ENCODE measurements at places on chromosomes 1 and 21.

- DNase-seq, result no peak
These were observed 250.0 kb downstream of the FAF1 start for GRCh38 chr1:50710099-50710498.

DNA sequence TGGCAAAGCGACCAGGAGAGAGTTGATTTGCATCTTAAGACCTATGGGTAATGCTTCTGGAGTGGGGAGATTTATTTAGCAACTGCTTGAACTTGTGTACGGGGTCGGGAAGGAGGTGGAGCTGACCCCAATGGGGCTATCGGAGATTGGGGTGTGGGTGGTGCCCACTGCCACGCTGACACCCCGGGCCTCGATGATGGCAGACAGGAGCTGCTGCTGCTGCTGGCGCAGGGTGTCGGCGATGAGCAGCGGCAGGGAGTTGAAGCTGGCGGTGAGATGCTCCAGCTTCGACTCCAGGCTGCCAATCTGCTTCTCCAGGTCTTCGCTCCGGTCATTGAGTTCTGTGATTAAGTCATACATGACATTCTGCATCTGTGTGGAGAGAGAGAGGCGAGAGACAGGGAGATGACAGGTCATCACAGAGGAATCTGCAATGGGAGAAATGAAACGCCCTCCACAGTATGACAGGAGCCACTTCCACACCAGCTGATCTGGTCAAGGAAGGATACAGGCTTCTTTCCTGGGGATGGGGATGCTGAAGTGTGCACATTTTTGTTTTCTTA lies 100.0 kb upstream of the ADAR start:
- no peak for DNase-seq

DNA sequence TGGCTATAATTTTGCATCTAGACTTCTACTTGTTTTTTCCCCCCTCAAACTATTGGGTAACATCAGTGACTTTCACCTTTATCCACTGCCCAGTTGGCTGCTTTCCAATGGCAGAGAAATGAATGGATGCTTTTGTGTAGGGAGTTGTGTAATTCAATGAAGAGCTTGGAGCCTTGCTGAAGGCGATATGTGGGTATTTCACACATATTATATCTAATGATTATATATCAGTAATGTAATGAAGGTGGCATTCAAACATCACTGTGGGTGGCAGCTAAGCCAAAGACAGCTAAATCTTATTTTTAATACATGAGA lies 81.2 kb downstream of the TGFB2 start:
- no peak for DNase-seq

- no peak for DNase-seq
These were observed 329.1 kb upstream of the NFIA start for GRCh38 chr1:60753036-60753900.

DNA sequence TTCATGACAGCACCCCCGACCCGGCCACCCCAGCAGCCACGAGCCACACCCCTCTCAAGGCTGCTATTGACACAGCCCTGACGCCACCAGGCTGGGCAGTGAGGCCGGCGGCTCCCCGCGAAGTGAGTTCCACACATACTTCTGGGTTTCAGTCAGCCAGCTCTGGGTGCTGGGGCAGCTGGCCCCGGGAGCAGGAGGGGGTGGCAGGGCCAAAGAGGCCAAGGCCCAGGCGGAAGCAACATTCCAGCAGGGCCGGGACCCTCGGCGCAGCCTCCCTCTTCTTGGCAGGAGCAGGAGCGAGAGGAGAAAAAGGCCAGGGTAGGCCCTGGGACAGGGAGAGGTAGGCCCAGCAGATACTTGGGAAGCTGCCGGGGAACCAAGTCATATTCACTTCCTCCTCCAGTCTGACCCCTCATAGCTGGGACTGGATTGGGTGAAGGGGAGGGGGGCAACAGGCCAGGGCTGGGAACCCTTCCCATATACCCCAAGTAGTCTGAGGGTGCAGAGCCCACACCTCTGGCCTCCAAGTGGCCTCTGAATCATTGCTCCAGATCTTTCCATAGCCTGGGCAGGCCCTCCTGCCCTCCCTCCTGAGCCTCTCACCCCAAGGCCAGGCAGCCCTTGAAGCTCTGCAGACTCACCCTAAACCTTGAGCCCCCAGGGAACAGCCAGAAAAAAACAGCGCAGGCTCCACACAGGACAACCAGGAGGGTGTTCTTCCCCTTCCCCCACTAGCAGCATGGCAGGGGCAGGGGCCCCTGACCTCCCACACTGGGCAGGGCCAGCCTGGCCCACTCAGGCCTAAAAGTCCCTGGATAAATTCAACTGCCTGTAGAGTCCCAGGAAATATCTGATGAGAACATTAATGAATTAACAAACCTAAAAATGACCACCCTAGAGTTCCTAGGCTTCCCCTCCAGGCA lies 5.7 kb downstream of the HSPG2 start:
- DNase-seq, result no peak

- peak; percentile 17 for DNase-seq
These were observed 1.7 kb upstream of the JUN start for GRCh38 chr1:58785442-58786058.

DNA sequence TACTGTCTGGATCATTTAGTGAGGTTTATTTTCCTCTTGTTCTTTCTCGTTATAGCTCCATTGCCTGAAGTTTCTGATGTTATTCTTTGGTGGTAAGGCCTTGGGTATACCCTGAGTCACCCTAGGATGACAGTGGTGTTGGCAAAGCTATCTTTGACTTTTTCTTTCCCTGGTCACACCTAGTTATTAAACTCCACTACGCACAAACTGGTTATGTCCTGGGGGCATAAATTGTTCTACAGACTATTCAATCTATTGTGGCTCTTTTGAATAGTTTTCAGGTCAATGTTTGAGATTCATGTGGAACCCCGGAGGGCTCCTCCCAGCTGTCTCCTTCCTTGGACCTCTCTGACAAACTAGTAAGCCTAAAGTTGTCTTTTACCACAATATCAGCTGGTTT lies 157.7 kb downstream of the SLC35F3 start:
- no peak for DNase-seq

- DNase-seq, result peak; percentile 6
These were observed 9.3 kb downstream of the CBR1 start for GRCh38 chr21:36079010-36079649.

- DNase-seq, result no peak
These were observed 32.1 kb downstream of the ZMYND12 start for GRCh38 chr1:42423681-42424080.

DNA sequence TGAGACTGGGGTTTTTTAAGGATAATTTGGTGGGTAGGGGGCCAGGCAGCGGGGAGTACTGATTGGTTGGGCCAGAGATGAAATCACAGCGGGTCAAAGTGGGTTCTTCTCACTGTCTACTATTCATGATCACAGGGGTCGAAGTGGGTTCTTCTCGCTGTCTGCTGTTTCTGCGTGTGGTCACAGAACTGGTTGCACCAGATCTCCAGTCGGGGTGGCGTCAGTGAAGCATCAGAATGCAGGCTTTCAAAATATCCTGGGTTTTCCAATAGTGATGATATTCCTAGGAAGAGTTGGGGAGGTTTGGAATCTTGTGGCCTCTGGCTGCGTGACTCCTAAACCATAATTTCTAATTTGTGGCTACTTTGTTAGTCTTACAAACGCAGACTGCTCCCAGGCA lies 45.1 kb downstream of the TRPM2 start:
- no peak for DNase-seq

- no peak for DNase-seq
These were observed 44.1 kb downstream of the COL18A1 start for GRCh38 chr21:45448810-45449657.

GRCh38 chr1:93461236-93461635 lies 13.3 kb downstream of the FNBP1L start:
- DNase-seq, result no peak

DNA sequence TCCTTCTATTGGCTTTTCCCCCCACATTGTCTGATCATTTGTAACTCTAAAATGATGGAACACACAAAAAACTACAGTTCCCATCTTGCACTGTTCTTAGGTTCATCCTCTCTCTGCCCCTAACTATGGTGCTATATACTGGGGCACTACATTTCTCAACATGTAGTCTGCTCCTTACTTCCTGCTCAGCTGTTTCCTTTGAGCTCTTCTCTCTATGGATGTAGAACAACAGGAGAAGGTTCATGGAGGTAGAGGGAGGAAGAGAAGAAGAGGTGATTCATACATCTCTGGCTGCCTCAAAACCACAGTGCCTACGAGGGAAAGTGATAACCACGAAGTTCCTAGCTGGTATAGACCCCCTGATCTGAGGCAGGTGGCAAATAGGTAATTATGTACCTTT lies 7.0 kb upstream of the C1orf146 start:
- DNase-seq, result no peak

DNA sequence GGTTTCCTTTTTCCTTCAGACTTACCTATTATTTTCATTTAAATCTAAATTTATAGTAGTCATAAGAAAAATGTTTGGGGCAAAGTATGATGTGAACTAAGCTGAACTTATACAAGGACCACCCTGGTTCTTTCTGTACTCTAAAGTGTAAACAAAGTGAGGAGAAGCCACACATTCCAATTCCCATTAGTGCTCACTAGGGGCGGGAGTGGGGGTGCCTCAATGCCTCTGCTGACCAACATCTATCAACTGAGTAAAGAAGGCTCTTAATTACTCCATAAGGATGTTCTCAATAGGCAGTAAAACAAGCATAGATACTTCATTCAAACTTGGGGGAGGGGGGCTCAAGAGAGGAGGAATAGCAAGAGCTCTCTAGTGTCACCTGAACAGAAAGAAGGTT lies 151.7 kb downstream of the CDC42BPA start:
- no peak for DNase-seq

GRCh38 chr1:1281533-1282321 lies 1.5 kb downstream of the SCNN1D start:
- no peak for DNase-seq

GRCh38 chr1:62962901-62963776 lies 179.2 kb downstream of the ATG4C start:
- DNase-seq, result no peak

DNA sequence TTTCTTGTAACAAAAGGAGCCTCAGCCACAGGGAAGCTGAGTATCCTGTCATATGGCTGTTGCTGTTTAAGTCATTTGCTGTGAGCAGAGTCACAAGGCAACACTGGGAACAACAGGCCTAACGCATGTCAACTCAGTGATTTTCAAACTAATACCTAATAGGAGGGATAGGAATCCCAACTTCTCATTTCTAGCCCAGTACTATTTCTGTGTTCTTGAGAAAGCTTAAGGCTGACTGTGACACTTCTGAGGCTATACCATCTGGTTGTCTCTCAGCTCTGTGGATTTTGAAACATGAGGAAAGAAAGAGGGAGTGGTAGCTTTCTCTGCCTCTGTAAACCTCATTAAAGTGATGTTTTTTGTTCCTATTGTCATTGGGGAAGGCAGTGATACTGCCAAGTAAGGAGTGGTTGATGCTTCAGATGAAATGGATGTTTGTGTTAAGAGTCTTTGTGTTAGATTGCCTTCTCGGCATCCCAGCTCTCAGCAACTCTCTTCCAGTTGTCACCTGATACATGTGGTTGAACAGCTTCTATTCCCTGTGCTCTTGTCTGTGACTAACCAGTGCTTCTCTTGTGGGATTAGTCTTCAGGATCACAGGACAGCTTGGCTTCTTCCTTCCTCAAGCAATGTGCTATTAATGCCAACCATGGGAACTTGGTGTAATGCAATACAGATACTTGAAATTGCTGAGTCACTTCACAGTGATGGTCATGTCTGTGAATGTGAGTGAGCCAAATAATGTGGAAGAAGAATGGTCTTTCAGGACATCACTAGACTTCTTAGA lies 166.8 kb upstream of the IVNS1ABP start:
- DNase-seq, result no peak

DNA sequence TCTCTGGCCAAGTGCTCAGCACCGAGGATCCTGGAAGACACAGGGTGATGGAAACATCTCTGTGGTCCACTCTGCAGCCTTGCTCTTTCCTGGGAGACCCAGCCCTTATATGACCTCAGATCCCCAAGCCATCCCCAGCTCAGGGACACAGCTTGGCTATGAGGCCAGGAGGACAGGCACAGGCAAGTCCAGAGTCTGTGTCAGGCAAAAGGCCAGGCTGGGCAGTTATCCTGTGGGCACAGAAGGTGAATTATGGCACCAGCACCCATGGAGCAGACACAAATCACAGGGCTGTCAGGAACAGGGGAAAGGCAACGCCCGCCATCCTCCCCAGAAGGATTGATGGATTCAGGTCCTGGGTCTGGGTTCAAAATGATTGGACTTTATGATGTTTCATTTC lies 52.1 kb upstream of the SCMH1 start:
- DNase-seq, result no peak

- no peak for DNase-seq
These were observed 29.6 kb downstream of the CRYAA start for GRCh38 chr21:43198376-43198775.

DNA sequence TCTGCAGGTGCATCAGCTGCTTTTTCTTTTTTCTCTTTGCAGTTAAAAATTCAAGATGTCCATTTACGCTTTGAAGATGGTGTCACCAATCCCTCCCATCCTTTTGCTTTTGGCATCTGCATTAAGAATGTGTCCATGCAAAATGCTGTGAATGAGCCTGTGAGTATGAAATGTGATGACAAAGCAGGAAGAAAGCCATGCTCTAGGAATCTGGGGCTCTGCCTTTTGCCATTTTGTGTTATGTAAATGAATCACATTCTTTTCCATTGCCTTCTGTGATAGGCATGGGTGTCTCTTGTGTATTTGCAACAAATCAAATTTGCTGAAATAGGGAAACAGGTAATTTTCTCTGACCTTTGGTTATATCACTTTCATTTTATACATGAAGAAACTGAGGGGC lies 19.4 kb downstream of the VPS13D start:
- DNase-seq, result no peak

GRCh38 chr1:208243967-208244916 lies at the start of gene PLXNA2:
Gene PLXNA2, minus strand, starts transcription at chr1:208244384. Its CDS starts 26,462 bp downstream, at chr1:208217922.
- DNase-seq, result peak; percentile 45
